ENCODE measurements at places on chromosomes 2 and 18. TPM values are rescaled to one million over a fixed set of nuclear protein-coding genes. Genes with fewer than 3 reads are reported as not detected.

HRH4 gene
- 0.39 TPM for total RNA-seq

SERPINE2 gene
- 56.4 TPM for total RNA-seq

ERFE gene
- total RNA-seq = 1.5 TPM

ITGB6 gene
- not detected for total RNA-seq

BOLL gene
- not detected for total RNA-seq

CCDC121 gene
- 2.2 TPM for total RNA-seq

KCNS3 gene
- total RNA-seq = 1.1 TPM

ESCO1 gene
- total RNA-seq = 11.1 TPM

DTNA gene
- total RNA-seq = 19.7 TPM

CRYGC gene
- total RNA-seq = not detected

MC4R gene
- total RNA-seq = not detected

CCDC74B gene
- 0.64 TPM for total RNA-seq

DPYSL5 gene
- total RNA-seq = not detected

Data from mesenteric fat pad (tissue), 1 donor.